Pancreas (tissue), 10 donors: ENCODE measurements at places on chromosomes 3 and 15.

DNA sequence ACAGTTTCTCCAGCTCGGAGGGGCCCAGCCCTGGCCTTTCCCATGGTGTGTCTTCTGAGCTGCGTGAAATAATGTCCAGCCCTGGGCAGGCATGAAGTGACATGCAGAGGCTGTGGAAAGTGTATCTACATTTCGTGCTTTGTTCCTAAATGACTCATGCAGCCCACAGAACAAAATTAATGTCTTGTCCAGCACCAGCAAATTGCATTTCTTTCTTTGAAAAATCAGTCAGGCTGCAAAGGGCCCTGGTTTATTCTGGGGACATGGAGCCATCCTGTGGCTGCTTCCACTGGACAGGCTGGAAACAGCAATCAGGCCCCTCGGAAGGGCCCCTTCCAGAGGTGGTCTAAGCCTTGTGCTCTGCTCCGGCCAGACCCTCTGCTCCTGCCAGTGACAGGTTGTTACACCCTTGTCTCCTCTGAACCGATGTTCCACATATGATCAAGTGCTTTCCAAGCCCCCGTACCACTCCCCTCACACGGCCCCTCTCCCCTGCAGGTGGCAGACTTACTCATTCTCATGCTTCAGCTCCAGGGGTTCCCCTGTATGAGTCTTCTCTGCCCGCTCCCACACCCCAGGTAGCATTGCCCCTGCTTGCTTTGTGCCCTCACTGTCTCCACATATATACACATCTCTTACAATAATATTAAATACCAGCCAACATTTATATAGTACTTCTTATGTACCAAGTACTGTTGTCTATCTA lies 33.7 kb downstream of the CRYGS start:
- DNase-seq: no peak

GRCh38 chr3:243356-243725 lies 46.8 kb downstream of the CHL1 start:
- no peak for DNase-seq

DNA sequence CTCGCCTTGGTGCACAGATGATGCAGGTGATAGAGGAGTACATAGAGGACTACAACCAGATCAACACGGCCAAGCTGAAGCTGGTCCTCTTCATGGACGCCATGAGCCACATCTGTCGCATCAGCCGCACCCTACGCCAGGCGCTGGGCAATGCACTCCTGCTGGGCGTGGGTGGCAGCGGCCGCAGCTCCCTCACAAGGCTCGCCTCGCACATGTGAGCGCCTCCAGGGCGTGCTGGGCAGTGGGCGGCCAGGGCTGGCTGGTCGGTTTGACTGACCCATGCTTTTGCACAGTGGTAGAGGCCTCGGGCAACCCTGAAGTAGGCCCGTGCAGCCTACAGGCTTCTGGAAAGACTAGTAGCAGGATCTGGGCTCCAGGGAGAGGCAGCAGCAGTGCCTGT lies 63.3 kb downstream of the SEMA3G start:
- no peak for DNase-seq

GRCh38 chr15:32652178-32652577 lies 10.7 kb downstream of the SCG5 start:
- DNase-seq: no peak

- no peak for DNase-seq
Observed at GRCh38 chr3:113719758-113720157, 23.3 kb upstream of the USF3 start.

- DNase-seq: no peak
Observed at GRCh38 chr15:38896647-38897046, 332.0 kb upstream of the RASGRP1 start.

DNA sequence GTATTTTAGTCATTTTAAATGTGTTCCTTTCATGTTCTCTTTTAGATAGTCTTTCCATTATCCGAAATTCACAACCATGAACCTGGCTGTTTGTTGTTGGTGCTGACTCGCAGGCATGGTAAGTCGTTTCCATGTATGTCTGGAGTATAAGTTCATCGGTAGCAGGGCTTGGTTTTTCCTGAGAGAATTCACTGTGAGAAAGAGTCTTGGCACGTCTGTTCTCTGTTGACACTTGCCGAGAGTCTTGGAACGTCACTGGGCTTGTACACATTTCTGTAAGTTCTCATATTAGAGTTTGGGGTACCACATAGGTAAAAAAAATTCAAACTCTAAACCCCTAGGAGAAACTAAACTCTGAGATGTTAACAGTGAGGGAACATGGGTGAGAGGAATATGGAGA lies 29.4 kb upstream of the EIF4A2 start:
- no peak for DNase-seq

GRCh38 chr3:65146179-65146578 lies 458.4 kb upstream of the ADAMTS9 start:
- DNase-seq: peak; percentile 10

DNA sequence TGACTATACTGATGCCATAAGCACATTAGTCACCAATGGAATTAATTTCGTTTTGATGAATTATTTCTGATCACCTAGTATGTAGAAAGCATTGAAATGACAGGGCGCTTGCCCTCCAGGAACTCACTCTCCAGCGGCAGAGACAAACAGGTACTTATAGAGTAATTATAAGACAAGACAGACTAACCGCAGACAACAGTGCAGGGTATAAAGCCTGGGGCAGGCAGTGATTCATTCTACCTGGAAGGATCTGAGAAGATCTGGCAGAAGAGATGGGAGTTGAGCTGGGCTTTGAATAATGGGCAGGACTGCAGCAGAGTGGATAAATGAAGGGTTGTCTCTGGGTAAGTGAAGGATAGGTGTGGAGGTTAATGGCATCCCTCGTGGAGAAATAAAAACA lies 331.8 kb downstream of the FGF12 start:
- no peak for DNase-seq

DNA sequence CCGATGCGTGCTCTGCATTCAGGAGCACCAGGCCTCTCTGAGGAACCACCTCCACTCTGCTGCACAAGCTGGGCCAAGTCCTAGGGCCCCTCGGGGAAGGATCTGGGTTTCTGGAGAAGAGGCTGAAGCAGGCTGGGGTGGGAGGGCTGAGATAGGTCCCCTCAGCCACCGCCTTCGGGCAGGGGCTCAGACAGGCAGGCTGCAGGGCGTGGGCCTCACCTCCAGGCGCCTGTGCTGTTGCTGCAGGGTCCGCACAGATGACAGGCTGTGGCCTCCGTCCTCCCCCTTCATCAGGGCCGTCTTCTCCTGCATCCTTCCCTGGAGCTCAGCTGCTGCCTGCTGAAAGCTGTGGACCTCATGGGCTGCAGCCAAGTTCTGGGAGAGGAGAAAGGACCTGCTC lies 15.2 kb downstream of the PLA2G4B start:
- DNase-seq: no peak

GRCh38 chr15:92848852-92849598 lies 51.1 kb upstream of the CHD2 start:
- DNase-seq: no peak

GRCh38 chr15:28954466-28955159 lies 68.8 kb downstream of the APBA2 start:
- DNase-seq: no peak

GRCh38 chr3:175312791-175313190 lies 453.7 kb downstream of the NAALADL2 start:
- DNase-seq: no peak

DNA sequence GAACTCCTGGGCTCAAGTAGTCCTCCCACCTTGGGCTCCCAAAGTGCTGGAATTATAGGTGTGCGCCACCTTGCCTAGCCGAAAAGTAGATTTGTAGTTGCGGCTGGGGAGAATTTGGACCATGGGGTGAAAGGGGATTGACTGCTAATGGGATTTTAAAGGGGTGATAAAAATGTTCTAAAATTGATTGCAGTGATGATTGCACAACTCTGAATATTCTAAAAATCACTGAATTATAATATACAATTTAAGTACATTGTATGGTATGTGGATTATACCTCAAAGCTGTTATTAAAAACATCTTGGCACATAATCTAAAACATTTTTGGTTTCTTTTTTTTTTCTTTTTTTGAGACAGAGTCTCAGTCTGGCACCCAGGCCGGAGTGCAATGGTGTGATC lies 3.9 kb downstream of the PRC1 start:
- no peak for DNase-seq

DNA sequence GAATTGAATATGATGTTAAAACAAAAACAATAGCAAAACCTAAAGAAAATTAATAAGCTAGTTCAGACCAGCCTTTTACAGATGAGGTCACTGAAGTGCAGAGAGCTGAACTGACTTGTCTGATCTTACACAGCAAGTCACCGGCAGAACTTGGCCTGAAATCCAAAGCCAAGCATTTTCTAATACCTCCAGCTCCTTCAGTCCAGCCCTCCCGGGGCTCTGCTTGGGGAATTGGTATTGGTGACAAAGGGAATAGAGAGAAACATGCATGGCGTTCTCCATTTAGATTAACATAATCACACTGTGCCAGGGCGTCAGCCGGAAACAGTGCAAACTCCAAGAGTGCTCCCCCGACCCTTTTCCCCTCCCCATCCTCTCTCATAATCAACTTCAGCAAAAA lies 14.1 kb upstream of the ZSCAN2 start:
- no peak for DNase-seq

DNA sequence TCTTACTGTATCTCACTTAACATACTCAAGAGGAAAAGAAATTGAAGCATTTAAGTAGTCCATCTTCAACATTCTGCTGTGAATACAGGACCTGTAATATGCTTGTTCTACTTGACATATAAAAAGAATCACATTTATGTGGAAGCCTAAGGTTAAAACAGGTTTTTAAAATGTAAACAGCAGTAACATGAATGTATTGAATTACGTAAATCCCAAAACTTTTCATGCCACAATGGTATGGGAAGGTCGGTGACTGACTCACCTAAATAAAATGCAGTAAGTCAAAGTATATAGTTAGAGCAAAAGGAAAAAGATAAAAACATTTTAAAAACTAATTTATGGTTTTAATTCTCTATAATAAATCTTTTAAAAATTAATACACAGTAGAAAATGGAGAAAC lies 115.7 kb upstream of the TJP1 start:
- DNase-seq: no peak

DNA sequence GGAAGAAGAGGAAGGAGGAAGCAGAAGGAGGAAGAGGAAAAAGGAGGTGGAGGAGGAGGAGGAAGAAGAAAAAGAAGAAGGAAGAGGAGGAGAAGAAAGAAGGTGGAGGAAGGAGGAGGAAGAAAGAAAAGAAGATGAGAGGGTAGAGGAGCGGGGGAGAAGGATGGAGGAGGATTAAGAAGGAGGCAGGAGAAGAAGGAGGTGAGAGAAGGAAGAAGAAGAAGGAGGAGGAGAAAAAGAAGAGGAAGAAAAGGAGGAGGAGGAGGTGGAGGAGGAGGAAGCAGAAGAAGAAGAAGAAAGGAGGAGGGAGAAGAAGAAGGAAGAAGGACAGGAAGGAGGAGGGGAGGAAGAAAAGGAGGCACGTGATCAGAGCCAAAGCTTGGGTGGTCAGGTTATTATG lies 37.3 kb upstream of the PRTG start:
- DNase-seq: no peak

DNA sequence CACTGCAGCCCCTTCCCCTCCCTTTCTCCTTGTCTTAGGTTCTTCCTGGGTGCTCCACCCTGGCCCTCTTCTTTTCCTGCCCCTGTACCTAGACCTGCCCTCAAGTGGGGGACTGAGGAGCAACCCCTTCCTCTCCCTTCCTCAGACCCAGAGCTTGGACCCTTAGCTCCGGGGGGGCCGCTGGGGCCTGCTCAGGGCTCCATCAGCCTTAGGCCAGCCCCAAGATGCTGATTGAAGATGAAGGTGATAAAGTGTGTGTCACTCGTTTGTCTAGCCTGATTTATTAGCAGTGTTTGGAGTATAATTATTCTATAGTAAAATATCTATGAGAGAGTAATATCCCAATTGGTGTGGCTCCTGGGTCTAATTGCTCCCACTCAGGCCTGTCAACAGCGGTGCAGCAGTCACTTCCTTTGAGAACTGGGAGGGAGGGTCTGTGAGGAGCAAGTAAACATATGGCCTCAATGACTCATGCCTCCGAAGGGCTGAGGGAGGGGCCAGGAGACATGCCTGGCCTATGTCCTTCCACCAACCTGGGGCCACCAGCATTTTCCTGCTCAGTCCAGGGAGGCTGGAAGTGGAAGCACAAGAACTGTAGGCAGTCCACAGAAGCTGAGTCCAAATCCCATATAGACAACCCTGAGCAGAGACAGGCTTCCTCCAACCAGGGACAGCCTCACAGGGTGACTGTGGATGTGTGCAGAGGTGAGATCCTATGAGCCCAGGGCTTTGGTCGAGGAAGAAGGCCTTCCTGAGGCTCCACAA lies 123.2 kb downstream of the DNAJB8 start:
- DNase-seq: peak; percentile 77

DNA sequence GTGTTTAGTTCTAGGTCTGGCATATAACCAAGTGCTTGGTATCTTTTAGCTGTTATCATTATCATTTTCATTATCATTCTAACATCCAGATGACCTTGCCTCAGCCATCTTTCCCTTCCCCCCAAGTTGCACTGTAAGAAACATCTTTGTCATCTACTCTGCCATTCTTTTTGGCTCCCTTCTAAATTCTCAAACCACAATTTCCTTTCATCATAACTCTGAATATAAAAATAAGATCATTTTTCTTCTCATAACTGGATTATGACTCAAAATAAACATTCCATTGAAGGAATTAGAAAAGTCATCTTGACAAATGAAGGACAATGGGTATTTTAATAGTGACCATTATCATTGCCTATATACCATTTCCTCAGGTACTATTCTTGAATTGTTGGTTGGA lies 786.2 kb downstream of the AGBL1 start:
- DNase-seq: no peak

DNA sequence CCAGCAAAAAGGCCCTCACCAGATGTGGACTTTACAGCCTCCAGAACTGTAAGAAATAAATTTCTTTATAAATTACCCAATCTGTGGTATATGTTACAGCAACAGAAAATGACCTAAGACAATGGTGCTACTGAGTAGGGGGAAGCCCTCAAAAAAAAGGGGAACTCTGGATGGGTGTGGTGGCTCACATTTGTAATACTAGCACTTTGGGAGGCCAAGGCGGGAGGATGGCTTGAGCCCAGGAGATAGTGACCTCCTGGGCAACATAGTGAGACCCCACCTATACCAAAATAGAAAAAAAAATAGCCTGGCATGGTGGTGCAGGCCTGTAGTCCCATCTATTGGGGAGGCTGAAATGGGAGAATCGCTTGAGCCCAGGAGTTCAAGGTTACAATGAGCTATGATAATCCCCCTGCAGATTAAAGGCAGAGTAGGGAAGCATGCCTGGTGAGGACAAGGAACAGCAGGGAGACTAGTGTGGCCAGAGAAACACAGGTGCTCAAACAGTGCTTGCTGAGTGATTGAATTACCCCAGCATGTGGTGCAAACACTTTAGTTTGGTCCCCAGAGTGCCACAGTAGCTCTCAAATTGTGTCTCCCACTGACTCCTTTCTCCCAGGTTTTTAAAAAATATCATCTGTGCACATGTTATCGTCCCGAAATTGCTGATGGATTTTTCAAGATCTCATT lies 13.9 kb upstream of the USP3 start:
- DNase-seq: no peak
